Activated CD8-positive, alpha-beta memory T cell treated with anti-CD3 and anti-CD28 coated beads for 1 hour (primary cell): ENCODE measurements at places on chromosomes 6 and 20.

DNA sequence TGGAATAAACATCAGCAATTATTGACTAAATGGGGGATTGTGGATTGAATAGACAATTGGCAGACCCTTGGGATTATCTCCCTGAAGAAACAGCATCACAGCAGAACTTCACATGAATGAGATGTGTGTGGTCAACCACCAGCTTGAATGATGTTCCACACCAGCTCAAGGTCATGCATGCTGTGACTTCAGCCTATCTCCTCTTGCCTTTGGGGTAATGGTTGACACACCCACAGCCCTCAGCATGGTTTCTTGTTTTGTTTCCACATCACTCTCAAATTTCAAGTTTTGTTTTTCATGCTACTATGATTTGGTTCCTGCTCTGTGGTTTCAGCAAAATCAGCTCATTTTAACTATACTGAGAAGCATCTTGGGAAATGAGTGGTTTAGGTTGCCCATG is 94.3 kb downstream of the PAK5 start:
- DNase-seq = no peak

GRCh38 chr6:166551754-166552495 is 34.6 kb downstream of the RAMACL start:
- DNase-seq = no peak

DNA sequence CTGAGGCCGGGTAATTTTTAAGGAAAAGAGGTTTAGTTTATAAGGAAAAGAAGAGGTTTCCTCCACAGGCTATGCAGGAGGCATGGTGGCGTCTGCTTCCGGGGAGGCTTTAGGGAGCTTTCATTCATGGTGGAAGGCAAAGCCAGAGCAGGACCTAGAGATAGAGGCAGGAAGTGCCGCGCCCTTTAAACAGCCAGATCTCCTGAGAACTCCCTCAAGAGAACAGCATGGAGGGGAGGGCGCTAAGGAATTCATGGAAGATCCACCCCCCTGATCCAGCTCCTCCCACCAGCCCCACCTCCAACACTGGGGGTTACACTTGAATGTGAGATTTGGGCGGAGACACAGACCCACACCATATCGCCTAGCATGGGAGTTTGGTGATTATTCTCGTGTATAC is 13.9 kb upstream of the DACT2 start:
- DNase-seq = no peak

GRCh38 chr6:113777601-113778000 is 79.5 kb upstream of the MARCKS start:
- no peak for DNase-seq

DNA sequence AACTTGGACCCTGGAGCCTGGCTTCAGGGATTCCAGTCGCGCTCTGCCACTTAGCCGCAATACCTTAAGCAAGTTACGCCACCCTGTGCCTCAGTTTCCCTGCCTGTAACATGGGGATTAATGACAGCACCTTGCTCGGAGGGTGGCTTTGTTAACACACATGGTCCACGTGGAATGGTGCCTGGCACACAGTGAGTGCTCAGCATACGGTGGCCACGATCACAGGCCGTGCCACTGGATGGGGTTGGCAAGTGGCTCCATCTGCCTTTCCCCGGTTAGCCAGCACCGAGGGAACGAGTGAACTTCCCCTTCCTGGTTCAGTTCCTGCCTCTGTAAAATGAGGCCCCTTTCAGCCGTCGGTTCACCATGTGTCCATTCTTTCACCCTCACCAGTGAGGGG is 17.2 kb downstream of the C6orf132 start:
- no peak for DNase-seq

GRCh38 chr6:111591370-111591900 is 14.2 kb downstream of the TRAF3IP2 start:
- no peak for DNase-seq

GRCh38 chr6:169854083-169854725 is 102.8 kb downstream of the ERMARD start:
- no peak for DNase-seq

- DNase-seq = no peak
Measured at GRCh38 chr6:8325743-8326142, 109.6 kb downstream of the SLC35B3 start.

GRCh38 chr6:88262332-88262731 is 96.2 kb upstream of the CNR1 start:
- no peak for DNase-seq

- no peak for DNase-seq
Measured at GRCh38 chr6:167044696-167045095, 45.5 kb downstream of the CEP43 start.

- DNase-seq = no peak
Measured at GRCh38 chr6:47629954-47630353, 68.4 kb upstream of the ADGRF4 start.

- no peak for DNase-seq
Measured at GRCh38 chr20:44597930-44598329, 15.6 kb downstream of the PKIG start.

GRCh38 chr6:11155589-11155988 is 44.1 kb upstream of the ERVFRD-1 start:
- no peak for DNase-seq

DNA sequence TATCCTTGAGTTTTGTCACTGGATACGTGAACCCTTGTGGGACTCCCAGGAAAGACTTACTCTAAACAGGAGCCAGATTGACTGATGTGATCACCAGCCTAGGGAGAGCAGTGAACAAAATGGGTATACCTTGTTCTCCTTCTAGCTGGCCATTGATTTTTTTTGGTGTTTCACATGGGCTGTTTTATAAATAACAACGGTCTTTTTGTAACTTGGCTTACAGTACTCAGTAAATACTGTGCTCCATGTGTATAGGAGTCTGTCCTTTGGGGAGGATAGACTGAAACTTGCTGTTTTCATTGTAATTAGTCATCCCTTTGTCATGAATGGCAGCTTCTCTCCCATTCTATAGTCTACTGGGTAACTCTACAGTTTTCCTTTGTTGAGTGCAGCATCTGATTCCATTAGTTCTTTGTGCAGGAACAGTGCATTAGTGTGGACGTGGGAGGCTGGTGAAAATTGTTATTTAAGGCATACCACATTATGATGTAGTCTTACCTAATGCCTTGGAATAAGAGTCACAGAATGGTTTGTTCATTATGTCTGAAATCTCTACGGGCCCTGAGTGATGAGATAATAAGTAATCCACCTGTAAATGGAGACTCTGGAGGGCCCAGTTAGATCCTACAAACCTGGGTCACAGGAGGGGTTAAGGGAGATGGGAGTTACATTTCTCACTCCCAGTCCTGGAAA is 89.5 kb downstream of the TIAM2 start:
- no peak for DNase-seq

GRCh38 chr20:50265245-50265946 is 74.8 kb downstream of the CEBPB start:
- no peak for DNase-seq
